Stimulated activated CD8-positive, alpha-beta memory T cell treated with anti-CD3 and anti-CD28 coated beads, Interleukin-7, amount 100 ng/mL, for 1 hour (primary cell): ENCODE measurements at places on chromosomes 1 and 21.

DNA sequence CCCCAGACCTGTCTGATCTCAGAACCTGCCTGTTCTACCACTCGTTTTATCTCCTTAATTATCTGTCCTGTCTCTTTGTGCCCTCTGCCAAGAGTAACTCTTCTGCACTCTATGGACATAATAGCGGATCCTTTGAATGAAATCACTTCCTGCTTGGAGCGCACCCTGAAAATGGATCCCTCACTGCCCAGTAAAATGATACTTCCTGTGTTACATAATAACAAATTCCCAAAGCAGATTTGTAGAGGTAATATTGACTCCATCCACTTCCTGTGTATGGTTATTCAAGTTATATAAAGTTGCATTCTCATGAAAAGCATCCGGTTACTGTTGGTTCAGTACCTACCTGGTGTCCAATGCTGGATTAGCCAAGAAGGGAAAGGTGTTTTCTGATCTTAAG is 246.0 kb downstream of the TRABD2B start:
- no peak for DNase-seq

GRCh38 chr1:153428791-153429190 is 12.5 kb downstream of the S100A7A start:
- no peak for DNase-seq

GRCh38 chr1:41958015-41958673 is 39.4 kb upstream of the HIVEP3 start:
- DNase-seq: no peak

- no peak for DNase-seq
Measured at GRCh38 chr1:236140705-236141446, 1.5 kb upstream of the GPR137B start.

- DNase-seq: no peak
Measured at GRCh38 chr1:164682570-164682969, 123.6 kb downstream of the PBX1 start.

GRCh38 chr1:217721692-217722091 is 90.5 kb downstream of the SPATA17 start:
- DNase-seq: no peak

DNA sequence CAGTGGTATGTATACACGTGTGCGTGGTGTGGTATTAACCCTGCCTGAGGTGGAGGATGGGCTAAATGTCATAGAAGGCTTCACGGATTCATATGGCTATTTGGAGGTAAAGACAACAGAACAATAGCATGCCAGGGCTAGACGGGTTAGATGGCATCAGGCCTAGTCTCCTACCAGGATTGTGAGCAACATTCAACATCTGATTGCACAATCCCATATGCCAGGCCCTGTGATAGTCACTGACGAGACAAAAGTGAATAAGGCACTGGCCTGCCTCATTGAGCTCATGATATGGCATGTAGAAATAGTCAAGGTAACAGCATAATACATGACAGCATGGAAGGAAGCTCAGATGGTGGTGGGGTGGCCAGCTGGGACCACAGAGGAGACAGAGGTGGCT is 167.1 kb upstream of the BEND5 start:
- DNase-seq: no peak

- DNase-seq: no peak
Measured at GRCh38 chr21:34593423-34593822, 21.5 kb downstream of the RCAN1 start.

GRCh38 chr1:100168051-100168450 is 10.0 kb downstream of the LRRC39 start:
- DNase-seq: no peak
